ENCODE measurements at places on chromosomes 11 and 22.

DNA sequence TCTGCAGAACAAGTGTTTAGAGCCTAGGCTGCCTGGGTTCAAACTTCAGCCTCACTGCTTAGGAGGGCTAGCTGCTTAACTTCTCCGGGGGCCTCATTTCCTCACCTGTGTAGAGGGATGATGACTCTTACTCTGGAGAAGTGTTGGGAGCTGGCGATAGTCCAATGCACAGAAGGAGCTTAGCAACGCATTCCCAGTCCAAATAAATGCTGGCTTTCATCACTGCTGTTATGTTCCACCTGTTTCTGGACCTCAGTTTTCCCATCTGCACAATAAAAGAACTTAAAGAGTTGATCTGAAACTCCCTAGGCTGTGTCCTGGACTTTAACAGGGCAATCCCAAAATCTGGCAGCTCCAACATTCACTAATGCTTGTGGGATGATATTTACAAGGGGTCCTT, 337.8 kb downstream of the MIAT start:
- no peak for DNase-seq

GRCh38 chr11:102430158-102430836, 22.3 kb downstream of the TMEM123 start:
- DNase-seq: no peak

GRCh38 chr22:30315962-30316576, 10.7 kb downstream of the TBC1D10A start:
- no peak for DNase-seq

GRCh38 chr11:11841116-11841722, 553 bp upstream of the USP47 start:
- DNase-seq: no peak

DNA sequence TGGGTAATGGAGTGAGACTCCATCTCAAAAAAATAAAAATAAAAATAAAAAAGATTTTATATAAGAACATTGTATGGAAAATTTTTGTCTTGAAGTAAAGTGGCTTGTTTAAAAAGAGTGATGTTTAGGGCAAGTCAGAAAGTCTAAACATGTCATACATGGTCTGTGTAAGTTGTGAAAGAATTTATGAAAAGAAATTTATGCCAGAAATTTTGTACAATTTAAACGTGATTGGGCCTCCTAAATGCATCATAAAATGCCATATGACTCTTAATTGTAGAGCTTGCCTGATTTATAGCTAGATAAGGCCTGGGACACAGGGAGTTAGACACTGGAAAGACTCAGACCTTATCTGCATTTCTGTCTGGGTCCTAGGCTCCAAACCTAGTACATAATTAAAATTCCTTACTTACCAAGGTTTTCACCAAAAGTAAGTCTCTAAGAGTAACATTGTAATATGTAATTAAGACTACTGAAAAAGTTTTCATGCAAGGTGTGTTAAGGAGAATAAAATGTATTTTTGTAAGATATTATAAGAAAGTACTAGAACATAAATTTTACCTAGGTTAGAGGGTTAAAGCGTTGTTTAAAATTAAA, 110.5 kb downstream of the AASDHPPT start:
- no peak for DNase-seq

DNA sequence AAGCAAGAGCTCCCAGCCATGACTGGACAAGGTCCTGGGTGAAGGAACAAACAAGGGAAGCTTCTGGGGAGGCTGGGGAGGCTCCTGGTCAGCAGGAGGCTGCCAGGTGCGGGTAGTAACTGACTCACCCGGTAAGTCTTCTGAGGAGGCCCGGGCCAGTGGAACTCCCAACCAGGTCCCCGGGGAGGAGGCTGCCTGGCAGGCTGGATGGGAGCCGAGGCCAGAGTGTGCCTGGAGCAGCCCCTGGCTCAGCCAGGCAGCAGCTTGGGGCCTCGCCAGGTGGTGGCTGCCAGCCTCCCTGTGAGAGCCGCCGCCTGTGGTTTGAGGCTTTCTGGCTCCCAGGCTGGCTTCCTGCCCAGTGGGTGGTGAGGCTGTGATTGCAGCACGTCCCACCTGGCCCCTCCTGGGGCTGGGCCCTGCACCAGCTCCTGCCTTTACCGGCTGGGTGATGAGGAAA, 46.2 kb downstream of the IGF2 start:
- no peak for DNase-seq

DNA sequence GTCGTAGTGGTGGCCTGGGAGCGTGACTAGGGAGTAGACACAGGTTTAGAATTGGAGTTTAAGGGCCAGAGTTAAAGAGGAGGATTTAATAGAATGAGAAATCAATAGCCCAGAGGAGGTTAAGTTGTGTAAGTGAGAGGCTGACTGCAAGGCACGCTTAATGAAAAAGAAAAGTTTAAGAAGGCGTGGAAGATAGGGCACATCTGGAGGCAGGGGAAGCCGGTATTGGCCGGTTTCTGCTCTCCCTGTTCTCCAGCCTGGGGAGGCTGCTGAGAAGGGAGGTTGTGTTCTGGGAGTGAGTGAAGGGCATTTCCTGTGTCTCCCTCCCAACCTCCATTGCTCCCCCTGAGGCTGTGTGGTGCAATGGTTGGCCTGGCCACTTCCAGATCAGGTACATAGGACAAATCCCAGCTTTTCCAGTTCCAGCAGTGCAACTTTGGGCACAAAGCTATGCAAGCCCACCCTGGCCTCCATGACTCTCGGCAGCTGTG, 6.3 kb downstream of the GRIK4 start:
- DNase-seq: no peak

- DNase-seq: no peak
These were observed 212.1 kb downstream of the NAV2 start for GRCh38 chr11:19924716-19925115.

DNA sequence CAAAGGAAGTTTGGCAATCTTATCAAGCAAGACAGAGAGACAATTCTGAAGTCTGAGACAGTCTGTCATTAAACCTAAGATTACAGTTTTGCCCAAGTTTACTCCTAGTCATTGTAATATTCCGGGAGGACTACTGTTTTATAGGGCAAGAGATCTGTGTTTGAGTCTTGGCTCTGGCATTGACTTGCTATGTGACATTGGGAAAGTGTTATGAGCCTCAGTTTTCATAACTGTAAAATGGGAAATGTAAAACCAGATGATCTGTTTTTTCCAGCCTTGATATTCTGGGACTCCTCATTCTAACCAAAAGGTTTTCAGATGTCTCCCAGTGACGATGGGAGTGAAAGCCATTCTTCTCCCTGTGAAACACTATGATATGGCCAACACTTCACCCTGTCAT, 24.3 kb upstream of the SLCO2B1 start:
- no peak for DNase-seq

GRCh38 chr11:103870821-103871309, 165.6 kb upstream of the DDI1 start:
- no peak for DNase-seq

DNA sequence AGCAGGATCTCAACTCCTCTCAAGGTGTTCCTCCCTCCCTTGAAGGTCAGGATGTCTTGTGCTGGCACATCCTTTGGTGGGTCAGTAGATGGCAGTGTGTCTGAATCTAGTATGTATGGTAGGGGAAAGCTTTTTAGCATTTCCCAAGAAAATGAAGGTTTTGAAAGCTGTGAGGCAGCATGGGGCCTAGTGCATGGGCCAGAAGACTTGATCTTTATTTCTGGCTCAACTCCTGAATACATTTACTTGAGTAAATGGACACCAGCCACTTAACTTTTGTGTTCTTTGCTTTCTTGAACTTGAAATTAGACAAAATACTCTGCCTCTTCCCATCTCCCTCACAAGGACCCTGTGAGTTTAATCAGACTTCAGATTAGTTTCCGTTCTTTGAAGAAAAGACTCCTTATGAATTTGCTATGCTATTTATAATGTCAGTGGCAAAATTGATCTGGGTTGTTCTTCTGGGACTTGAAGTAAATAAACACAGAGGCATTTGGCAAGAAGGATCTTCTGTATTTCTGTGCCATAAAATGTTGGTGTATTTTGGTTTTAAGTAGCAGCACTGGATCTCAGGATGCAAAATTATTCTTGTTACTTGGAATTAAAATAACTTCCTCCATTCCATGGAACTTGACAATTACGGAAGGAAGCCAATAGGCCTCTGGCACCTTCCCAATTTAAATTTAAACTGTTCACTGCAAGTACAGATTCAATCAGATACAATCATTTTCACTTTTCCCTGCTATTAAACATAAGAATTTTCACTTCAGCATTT, 288.8 kb downstream of the CASP12 start:
- peak; percentile 1 for DNase-seq

- DNase-seq: no peak
These were observed 11.6 kb upstream of the MTFP1 start for GRCh38 chr22:30413745-30414524.

GRCh38 chr11:44954051-44954906, 3.6 kb upstream of the TP53I11 start:
- no peak for DNase-seq

DNA sequence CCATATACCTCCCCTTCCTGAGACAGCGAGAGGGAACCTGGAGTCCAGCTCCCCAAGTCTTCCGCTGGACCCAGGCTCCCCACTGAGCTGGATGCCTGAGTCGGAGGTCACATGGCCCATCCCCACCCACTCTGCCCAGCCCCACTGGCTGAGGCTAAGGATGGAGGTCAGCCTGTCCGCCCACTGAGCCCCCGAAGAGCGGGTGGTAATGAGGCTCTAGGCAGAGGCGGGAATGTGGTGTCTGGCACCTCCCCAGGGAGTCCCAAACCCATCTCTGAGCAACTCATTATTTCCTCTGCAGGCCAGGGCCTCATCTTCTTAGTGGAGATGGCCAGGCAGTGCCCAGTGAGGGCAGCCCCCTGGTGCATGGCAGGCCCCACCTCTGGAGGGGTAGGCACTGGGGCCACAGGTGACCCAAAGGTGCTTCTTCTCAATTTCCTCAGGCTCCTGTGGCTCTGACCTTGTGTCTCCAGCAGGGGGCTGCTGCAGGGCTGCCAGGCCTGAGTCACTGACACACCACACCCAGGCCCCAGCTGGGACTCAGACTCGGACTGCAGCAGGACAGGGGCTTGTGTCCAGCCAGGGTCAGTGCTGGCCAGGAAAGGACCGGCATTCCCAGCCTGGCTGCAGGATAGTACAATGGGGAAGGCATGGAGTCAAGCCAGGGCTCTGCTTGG, 10.2 kb upstream of the PDE2A start:
- DNase-seq: peak; percentile 46

DNA sequence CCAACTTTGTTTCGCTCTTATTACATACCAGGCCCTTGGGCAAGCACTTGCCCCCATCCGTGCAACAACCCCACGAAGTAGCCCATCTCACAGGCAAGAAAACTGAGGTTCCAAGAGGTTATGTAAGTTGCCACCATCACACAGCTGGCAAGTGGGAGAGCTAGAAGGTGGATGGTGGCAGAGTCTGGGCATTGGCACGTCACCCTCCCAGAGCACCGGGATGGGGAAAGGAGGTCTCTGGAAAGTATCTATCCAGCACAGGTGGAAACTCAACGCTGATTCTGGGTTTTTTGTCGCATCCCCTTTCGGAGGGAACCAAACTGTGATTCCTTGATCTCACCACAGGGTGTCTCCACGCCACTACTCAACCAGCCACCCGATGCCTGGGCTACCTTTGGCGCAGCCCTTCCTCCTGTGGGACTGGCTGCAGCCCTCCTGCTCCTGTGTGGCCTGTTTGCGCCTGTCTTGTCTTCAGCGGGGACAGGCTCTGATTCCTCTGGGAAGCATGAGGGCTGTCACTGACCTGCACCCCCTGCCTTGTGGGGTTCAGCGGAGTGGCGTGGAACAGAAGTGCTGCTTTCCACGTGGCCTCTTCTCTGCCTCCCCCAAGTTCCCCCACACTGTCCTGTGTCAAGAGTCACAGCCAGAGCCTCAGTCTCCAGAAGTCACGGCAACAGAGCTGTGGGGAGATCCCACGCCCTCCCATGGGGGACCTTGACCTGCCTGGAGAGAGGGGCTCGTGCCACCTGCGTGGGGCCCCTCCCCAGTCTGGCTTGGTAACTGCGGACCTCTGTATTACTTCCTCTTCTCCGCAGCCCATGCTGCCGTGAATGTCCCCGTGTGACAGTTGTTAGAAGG, 34.4 kb upstream of the TRIM29 start:
- peak; percentile 65 for DNase-seq

GRCh38 chr11:70826541-70827335, 425.6 kb downstream of the SHANK2 start:
- peak; percentile 43 for DNase-seq

GRCh38 chr11:73177380-73177777, 35.3 kb upstream of the FCHSD2 start:
- DNase-seq: no peak

GRCh38 chr11:21622566-21622965, 570.3 kb upstream of the ANO5 start:
- no peak for DNase-seq

- DNase-seq: no peak
These were observed 68.6 kb downstream of the PHF21B start for GRCh38 chr22:44941207-44941606.

- DNase-seq: no peak
These were observed 48.2 kb downstream of the SGSM3 start for GRCh38 chr22:40418366-40419201.

- no peak for DNase-seq
These were observed 75.4 kb downstream of the ME3 start for GRCh38 chr11:86596861-86597586.

GRCh38 chr22:32693102-32693501, 108.4 kb upstream of the TIMP3 start:
- DNase-seq: no peak

DNA sequence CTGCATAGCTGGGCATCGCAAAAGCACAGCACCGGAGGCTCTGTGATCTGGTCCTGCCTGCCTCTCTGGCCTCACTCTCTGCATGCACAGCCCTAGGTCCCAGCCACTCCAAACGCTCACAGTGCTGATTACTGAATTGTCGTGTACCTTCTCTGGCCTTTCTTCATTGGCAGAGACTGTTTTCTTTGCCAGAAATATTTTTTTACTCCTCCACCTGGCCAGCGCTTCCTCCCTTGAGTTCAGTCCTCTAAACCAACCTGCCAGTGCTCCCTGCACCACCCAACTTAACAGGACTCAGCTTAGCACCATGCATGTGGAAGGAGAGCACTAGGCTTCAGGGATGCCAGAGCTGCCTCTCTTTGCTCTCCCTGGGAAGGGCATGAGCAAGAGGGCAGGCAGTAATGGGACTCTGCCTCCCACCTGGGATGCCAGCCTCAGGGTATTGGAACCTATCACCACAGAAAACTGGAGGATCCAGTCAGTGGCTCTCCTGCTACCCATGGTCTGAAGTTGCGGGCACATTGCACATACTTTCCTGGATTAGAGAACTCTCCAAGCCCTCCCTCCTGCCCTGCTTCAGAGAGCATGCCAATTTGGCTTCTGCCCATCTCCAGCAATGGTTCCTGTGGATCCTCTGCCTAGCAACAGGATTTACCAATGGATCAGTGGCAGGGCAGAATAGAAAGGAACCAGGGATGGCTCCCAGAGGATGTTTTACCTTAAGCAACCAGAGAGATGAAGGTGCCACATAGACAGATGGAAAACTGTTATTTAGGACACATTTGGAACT, 37.0 kb upstream of the GNAZ start:
- no peak for DNase-seq

All from neural crest cell (in vitro differentiated cells).